Mucosa of descending colon (tissue), 3 donors: ENCODE measurements at places on chromosomes 1 and 21. TPM values are rescaled to one million over a fixed set of nuclear protein-coding genes. Genes with fewer than 3 reads are reported as not detected.

The S100A7A gene
- total RNA-seq = not detected

The ALG14 gene
- total RNA-seq = 11.4 TPM

The B4GALT2 gene
- total RNA-seq = 33.6 TPM

The TACSTD2 gene
- total RNA-seq = 0.23 TPM

The WLS gene
- total RNA-seq = 118 TPM

The LRRN2 gene
- total RNA-seq = 4.3 TPM

The GNG4 gene
- total RNA-seq = 7.7 TPM

The CFAP126 gene
- total RNA-seq = not detected

The OR2G6 gene
- total RNA-seq = not detected

The RPTN gene
- total RNA-seq = not detected

The PLEKHN1 gene
- total RNA-seq = 0.99 TPM

The TPTE gene
- total RNA-seq = not detected

The KIF14 gene
- total RNA-seq = 0.81 TPM

The SPRR3 gene
- total RNA-seq = not detected

The ZNF683 gene
- total RNA-seq = 0.19 TPM

The OLFML2B gene
- total RNA-seq = 1.4 TPM

The COA7 gene
- total RNA-seq = 18.6 TPM

The STYXL2 gene
- total RNA-seq = 0.17 TPM

The SPRR2D gene
- 0.41 TPM for total RNA-seq

The C1orf115 gene
- total RNA-seq = 108 TPM

The RIIAD1 gene
- total RNA-seq = not detected

The MIA3 gene
- total RNA-seq = 63.8 TPM

The CNKSR1 gene
- total RNA-seq = 38.6 TPM

The SLAMF9 gene
- not detected for total RNA-seq

The PLPP3 gene
- total RNA-seq = 42.3 TPM

The MAST2 gene
- 90.0 TPM for total RNA-seq

The NECTIN4 gene
- total RNA-seq = 4.6 TPM

The SDHB gene
- total RNA-seq = 145 TPM

The GUCA2B gene
- 381 TPM for total RNA-seq

The KIRREL1 gene
- total RNA-seq = 29.5 TPM

The OLIG2 gene
- total RNA-seq = not detected

The TMEM269 gene
- total RNA-seq = not detected

The ADAM30 gene
- total RNA-seq = not detected

The CZIB gene
- 40.6 TPM for total RNA-seq

The OR2T29 gene
- total RNA-seq = not detected

The NEXN gene
- 7.2 TPM for total RNA-seq

The ATP6V1G3 gene
- total RNA-seq = not detected

The CA6 gene
- total RNA-seq = not detected

The LRRC39 gene
- total RNA-seq = 0.34 TPM

The NOS1AP gene
- total RNA-seq = 11.8 TPM

The UBE2G2 gene
- total RNA-seq = 66.8 TPM

The CFAP45 gene
- total RNA-seq = not detected

The ACTA1 gene
- 4.1 TPM for total RNA-seq

The CHI3L2 gene
- total RNA-seq = 3.3 TPM

The FMO5 gene
- total RNA-seq = 111 TPM

The S100A3 gene
- 2.2 TPM for total RNA-seq

The RBM15 gene
- total RNA-seq = 24.1 TPM

The HORMAD1 gene
- 1.3 TPM for total RNA-seq

The LCE1D gene
- total RNA-seq = not detected

The OR2L5 gene
- not detected for total RNA-seq

The SIK1 gene
- 7.9 TPM for total RNA-seq

The SPRR2E gene
- not detected for total RNA-seq

The ETNK2 gene
- total RNA-seq = 0.20 TPM

The WNT9A gene
- 12.7 TPM for total RNA-seq

The FGR gene
- 2.3 TPM for total RNA-seq

The LRRC38 gene
- total RNA-seq = not detected

The DCDC2B gene
- not detected for total RNA-seq

The RAB42 gene
- 3.8 TPM for total RNA-seq

The PCP4 gene
- total RNA-seq = 3.9 TPM
